Naive thymus-derived CD4-positive, alpha-beta T cell (primary cell): ENCODE measurements at places on chromosomes 11 and 22.

DNA sequence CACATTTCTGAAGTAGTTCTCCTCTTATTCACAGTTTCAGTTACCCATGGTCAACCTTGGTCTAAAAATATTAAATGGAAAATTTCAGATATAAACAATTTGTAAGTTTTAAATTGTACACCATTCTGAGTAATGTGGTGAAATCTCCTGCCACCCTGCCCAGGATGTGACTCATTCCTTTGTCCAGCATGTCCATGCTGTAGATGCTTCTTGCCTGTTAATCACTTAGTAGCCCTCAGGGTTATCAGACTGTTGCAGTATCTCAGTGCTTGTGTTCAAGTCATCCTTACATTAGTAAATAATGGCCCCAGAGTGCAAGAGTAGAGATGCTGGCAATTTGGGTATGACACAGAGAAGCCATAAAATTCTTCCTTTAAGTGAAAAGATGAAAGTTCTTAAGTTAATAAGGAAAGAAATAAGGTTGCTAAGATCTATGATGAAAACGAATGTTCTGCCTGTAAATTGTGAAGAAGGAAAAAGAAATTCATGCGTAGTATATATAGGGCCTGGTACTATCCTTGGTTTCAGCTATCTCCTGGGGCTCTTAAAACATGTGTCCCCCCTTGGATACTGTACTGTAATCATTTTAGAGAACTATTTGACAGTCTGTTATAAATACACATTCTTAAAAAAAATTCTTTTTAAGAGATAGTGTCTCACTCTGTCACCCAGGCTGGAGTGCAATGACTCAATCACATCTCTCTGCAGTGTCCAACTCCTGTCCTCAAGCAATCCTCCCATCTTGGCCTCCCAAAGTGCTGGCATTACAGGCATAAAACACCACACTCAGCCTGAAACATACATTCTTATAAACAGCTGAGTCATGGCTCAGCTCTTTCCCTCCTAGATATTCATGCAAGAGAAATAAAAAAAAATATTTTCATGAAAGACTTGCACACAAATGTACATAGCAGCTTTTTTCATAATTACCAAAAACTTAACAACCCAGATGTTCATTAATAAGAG is 31.3 kb downstream of the MTNR1B start:
- no peak for DNase-seq

DNA sequence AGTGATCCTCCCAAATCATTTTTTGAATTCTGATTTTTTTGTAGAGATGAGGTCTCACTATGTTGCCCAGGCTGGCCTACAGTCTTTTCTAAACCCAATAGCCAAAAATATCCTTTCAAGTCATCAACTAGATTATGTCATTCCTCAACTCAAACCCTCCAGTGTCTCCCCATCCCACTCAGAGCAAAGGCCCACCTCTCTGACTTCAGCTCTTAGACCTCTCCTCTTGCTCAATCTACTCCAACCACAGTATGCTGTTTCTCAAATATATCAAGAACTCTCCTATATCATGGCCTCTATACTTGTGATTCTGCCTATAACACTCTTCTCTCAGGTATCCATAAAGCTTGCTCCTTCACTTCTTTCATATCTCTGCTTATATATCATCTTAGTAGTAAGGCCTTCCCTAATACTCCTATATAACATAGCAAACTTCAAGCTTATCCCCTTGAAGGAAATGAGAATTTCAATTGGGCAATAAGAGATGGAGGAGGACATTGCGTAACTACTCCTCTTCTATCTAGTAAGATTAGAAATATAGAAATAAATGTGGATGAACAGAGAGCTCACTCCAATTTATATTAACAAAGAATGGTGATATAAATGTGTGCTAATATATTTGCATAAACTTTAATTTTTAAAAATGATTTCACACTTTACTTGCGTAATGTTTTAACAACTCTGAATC is 24.5 kb downstream of the DLG2 start:
- no peak for DNase-seq

DNA sequence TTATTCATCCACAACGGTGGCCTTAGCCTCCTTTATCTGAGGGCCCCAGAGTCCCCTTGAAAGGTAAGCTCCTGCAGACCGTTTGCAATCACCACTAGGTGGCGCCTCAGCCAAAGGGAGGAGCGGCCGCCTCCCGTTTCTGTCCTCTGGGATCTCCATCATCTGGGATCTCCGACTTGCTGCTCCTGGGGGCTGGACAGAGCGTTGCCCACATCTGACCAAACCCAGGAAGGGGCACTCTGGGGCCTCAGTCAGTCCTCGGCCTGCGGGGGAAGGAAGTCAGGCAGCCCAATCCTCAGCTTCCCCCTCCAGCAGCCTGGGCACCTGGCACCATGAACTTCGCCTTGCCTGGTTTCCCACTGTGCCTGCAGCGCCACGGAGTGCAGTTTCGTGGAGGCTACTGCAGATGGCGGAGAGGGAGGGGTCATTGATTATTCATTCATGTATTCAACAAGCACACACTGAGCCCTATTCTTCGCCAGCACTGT is 23.5 kb downstream of the TP53I11 start:
- DNase-seq, result peak; percentile 44

DNA sequence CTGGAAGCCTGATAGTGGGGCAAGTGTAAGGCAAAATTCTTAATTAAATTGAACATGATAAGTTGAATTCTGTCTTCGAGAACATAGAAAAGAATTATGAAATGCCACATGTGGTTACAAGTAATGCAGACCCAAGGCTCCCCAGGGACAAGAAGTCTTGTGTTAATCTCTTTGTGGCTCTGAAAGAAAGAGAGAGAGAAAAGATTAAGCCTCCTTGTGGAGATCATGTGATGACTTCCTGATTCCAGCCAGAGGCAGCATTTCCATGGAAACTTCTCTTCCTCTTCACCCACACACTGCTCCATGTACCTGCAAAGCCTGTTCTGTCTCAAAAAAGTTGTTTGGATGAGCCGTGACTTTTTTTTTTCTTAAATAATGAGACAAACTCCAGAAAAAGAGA is 1.9 kb upstream of the TYR start:
- DNase-seq, result no peak

GRCh38 chr11:93654226-93654625 is 7.3 kb upstream of the CEP295 start:
- no peak for DNase-seq

GRCh38 chr11:95254131-95254704 is 23.2 kb upstream of the SESN3 start:
- DNase-seq, result peak; percentile 89

DNA sequence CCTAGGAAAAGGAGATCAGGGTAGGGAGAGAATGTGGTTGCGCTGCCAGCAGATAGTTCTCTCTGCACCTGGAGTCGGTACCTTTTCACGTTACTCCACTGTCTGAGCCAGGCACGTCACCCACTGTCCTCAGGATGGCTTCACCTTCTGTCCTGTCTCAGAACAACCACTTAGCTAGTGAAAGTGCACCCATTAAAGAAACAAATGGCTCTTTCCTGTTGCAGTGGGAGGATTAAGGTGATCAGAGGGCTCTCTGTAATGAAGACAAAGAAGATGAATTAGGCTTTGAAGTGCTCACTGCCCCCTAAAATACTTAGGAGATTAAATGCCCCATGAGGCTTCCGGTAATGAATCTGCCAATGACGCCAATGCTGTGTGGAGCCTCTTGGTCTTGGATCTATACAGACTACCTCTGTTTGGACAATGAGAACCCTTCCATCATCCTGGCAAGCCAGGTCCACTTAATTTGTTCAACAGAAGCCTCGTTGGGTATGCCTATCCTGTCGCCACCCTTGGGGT is 113.7 kb downstream of the INSC start:
- no peak for DNase-seq

DNA sequence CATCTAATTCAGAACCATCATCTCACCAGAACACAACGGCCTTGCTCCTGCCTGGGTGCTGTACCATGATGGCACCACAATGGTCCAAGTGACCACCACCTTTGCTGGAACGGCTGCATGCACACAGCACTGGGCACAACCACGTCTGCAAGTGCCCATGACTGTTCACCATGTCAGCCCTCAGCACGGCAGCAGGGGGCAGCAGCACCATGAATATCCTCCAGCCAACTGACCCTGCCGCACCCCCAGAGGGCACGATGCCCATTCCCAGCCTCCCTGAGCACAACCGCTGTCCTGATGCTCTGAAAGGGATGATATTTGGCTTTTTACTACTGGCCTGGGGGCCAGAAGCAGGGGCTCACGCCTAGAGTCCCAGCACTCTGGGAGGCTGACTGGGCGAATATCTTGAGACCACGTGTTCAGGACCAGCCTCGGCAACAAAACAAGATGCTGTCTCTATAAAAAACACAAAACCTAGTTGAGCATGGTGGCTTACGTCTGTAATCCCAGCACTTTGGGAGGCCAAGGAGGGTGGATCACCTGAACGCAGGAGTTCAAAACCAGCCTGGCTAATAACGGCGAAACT is 25.7 kb downstream of the DRD4 start:
- peak; percentile 31 for DNase-seq

GRCh38 chr11:2311353-2312133 is 9.7 kb downstream of the TSPAN32 start:
- no peak for DNase-seq

DNA sequence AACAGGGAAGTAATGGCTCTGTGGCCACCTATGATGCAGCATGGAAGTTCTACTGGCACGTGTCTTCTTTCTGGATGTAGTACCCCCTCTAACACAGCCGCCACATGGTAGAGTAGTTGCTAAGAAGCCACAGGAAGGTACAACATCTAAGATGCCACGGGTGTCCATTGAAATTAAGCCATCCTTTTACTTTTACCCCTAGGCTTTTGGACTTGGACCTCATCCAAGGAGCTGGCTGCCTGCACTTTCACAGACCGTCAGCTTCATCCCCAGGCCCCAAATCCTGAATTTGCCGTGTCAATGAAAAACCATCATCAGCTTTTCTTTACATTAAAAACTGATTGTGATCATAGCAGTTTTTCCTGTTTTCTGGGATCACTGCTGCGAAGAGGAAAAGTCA is 102.4 kb downstream of the RPL27A start:
- DNase-seq, result no peak

GRCh38 chr11:132095230-132096131 is 725.1 kb downstream of the NTM start:
- no peak for DNase-seq

DNA sequence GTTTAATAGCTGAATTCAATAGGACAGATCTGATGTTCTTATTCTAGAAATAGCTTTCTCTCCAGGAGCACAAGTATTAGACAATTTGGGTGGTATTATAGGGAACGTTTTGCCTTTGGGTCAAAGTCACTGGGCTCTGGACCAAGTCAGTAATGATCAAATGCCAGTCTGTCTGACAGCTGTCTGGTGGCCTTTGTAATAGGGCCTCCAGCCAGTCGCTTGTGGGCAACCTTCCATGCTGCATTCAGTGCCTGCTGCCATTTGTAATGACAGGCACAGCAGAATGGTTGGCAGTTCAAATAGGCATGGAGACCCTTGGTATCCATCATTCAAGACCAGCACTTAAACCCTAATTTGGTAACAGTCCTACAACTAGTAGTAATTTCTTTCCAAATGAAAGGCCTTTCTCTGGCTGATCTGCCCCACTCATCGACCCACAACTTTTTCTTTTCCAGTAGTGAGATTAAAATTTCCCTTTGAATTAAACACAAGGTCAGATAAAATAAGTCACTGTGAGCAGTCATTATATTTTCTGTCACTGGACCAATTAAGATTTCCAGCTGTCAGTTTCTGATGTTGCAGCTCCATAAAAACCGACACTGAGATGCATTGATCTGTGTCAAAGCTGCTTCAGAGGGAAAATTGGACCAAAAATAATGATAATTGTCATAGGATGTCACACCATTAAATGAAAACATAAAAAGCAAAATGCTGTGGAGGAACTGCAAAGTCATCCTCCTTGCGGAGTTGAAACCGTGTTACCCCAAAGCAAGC is 1038.1 kb downstream of the LRRC4C start:
- no peak for DNase-seq

DNA sequence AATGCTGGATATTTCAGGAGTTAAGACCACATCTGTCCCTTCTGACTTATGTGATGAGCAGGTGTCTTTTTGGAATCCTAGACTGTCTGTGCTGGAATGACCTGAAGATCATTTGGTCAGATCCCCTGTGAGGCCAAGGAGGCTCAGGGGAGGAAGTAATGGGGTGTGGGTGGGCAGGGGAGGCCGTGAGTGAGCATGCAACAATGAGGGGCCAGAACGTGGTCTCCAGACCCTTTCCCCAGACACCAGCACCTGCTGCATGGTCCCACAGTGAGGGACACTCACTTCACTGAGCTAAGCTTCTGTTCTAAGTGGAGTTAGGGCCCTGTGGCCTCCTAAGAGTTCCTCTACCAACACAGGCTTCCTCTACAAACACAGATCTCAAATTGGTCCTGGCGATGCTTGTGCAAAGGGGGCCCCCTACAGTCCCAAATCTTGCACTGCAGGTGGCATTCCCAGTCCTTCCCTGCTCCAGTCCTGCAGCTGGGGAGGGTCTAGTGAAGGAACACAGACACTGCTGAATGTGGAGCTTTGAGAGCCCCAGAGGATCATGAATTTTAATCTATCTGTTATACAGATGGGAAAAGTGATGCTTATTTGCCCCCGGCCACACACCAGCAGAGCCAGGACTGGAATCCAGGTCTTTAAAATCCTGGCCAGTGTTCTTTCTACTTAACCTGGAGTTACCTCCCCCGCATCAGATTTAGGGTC is 7.4 kb downstream of the USP2 start:
- no peak for DNase-seq

DNA sequence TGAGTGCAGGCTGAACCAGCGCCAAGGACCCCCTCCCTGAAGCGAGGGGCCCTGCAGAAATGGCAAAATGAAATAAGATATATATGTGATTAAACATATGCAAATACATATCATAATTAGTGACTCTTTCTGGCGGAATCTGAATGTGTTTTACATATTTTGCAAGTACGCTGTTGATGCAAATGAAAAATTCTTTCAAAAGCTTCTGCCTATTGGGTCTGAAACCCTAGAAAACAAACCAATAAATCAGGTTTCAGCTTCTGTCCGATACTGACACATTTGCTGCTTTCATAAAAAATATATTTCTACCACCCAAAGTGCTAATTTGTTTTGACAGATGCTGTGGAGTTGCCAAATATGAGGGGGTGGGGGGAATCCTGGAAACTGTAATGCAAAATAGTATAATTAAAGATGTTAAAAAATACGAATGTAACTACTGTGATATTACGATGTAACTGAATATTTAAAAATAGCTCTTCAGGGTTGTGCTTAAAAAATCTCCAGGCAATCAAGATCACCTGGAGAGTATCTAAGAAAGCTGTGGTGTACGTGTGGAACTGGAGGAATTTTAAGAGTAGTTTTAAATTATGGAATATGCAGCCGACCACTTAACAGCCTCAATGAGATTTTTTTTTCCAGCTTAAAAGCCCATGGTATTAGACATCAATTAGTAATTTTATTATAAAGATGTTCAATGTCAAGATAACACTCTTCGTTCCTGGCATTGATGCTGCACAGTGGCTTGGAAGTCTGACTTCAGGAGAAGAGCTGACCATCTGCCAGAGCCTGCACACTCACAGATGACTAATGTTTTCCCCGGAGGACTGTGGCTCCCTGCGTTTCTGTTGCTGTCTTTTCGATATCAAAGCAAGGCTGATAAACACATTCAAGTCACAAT is 122.2 kb upstream of the RCN1 start:
- no peak for DNase-seq

- no peak for DNase-seq
Observed at GRCh38 chr11:82557274-82557673, 176.4 kb downstream of the FAM181B start.
